Fibroblast of villous mesenchyme (primary cell): ENCODE measurements at places on chromosomes 7 and 10. TPM values are rescaled to one million over a fixed set of nuclear protein-coding genes. Genes with fewer than 3 reads are reported as not detected.

DNA sequence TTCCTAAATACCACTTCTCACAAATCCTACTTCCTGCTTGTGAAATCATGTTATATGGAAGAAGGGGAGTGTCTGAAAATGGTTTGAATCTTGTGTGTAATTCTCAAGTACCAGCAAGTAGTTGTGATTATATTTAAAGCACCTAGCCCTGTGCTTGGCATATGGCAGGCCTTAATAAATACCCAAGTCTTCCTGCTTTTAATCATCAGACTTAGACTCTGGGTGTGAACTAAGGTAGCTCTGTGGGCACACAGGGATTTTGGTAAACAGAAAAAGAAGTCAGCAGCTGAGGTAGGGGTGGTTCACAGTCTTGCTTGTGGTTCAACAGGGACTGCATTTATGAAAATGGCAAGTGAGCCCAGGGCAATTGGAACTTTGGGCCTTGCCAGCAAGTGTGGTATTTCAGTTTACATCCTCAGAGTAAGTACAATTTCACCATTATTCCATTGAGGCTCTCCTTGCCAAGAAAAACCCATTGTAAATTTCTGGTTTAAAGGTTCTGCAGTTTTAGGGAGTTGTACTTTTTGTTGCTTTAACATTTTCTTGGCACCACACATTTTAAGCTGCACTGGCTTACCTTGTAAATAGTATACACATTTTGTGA lies 215.5 kb downstream of the AUTS2 start:
- DNase-seq = no peak

- no peak for DNase-seq
Observed at GRCh38 chr7:63925262-63925625, 73.4 kb upstream of the ZNF722 start.

DNA sequence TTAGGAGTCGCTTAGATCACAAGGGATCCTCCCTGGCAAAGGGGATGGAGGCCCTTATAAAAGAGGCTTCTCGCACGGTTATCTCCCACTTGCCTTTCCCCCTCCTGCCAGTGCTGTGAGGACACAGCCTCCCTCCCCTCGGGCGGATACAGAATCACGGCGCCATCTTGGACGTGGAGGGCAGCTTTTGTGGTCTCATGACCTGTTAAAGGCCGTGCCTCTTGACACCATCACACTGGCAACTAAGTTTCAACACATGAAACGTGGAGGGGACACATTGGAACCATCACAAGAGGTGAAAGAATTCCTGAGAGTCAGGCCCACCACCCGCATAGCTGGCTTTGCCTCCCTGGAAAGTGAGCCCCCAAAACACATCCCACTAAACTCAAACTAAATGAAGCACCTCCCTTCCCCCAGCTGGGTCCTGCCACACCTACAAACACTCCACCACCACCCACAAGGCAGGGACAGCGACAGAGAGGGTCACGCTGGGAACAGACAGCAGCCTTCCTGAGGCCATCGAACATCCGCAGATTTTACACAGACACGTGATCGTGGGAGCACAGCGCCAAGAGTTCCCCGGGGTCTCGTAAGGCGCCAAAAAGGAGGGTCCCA lies 110.6 kb downstream of the TCERG1L start:
- no peak for DNase-seq

DNA sequence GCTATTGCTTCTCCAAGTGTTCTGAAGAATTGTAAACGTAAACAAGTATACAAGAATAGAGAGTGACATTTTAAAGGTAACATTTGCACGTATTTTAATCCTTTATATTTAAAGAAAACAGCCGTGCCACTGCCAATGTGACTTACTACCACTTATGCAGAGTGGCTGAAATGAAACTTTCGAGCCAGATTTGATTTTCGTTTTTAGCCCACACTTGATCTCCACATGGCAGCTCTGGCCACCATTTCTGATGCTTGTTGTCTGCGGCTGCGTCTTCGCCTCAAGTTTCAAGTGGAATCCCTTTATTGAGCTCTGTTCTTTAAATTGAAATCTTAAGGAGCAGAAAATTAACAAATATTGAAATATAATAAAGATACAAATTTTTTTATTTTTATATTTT lies 70.0 kb downstream of the ELAPOR2 start:
- DNase-seq = no peak

Gene CCDC3
- total RNA-seq = 0.43 and 1.3 TPM in 2 replicates

DNA sequence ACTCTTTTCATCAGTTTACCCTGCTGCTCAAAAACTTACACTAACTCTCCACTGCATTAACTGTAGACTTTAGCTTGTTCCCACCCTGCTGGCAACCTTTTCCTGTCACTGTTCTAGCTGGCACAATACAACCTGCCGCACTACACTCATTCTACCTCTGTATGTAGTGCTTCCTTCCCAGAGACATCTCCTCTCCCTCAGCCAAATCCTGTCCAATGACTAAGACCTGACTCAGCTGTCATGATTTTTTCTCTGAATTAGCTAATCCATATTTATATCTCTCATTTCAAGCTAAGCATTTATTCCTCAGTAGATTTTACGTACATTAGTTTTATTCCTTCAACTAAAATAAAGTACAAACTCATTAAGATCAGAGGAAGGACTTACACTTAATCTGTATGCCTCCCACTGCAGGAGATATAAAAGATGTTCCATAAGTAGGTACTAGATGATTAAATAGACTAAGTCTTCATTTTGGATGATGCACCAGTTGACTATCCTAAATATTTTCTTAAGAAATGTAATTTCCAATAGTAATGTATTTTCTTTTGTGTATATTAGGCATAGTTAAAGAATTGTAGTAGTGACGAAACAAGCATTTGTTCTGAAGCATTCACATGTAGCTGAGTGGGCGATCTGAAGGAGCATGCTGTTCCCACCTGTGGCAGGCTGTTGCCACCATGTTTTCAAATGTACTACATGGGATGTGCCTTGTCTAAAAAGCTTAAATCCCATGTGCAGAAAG lies 189.1 kb downstream of the SKAP2 start:
- DNase-seq = no peak

- DNase-seq = no peak
Observed at GRCh38 chr7:98991141-98991540, 112.8 kb downstream of the TRRAP start.

Gene OR2A14
- total RNA-seq = not detected in 2 replicates

Gene KNDC1
- total RNA-seq = 1.9 and 5.6 TPM in 2 replicates

GRCh38 chr10:43809211-43809930 lies 160.7 kb upstream of the ZNF32 start:
- DNase-seq = peak; percentile 93

- DNase-seq = no peak
Observed at GRCh38 chr10:18829259-18829658, 170.0 kb downstream of the ARL5B start.

GRCh38 chr7:55509322-55509721 lies 63.0 kb downstream of the VOPP1 start:
- DNase-seq = peak; percentile 88

GRCh38 chr7:81628951-81629350 lies 140.9 kb downstream of the HGF start:
- no peak for DNase-seq

DNA sequence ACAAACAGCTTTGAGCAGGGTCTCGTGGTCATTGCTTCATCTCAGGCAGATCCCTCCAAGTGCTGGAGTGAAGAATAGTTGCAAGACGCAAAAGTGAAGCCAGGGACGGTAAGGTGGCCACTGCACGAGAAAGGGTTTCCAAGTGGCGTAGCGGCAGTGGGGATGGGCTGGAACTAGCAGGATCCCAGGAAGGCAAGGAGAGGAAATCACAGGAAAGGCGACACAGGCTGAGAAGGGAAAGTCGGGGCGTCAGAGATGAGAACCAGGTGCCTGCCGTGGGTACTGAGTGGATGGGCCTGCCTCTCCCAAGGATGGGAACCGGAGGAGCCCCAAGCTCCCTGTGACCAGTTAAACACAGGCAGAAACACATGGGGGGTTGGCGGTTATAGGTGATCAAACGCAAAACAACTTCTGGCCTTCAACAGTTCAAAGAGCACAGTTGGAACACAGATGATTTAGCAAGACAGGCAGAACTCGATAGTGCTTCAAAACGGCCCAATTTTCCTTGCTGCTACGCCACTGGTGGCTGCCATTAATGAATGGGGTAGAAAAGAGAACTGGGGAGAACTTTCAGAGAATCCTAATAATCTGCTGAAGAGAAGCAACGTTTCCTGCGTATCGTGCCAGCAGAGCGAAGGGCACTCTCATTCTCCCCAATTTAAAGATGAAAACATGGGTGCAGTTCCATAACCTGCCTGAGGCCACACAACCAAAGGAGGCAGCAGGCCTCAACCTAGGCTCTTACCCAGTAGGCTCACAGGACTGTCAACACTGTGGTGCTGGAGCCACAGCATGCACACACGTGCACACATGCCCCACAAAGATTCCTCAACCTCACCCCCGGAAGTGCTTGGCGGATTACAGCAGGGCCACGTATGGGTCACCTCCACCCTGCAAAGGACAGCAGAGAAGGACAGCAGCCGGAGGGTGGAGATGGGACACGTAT lies 61.9 kb downstream of the MAD1L1 start:
- DNase-seq = no peak

- DNase-seq = peak; percentile 2
Observed at GRCh38 chr10:129853562-129853903, 110.5 kb downstream of the EBF3 start.

Gene EFCAB10
- total RNA-seq = under 0.01 TPM in 1 of 2 replicates, not detected in the other

DNA sequence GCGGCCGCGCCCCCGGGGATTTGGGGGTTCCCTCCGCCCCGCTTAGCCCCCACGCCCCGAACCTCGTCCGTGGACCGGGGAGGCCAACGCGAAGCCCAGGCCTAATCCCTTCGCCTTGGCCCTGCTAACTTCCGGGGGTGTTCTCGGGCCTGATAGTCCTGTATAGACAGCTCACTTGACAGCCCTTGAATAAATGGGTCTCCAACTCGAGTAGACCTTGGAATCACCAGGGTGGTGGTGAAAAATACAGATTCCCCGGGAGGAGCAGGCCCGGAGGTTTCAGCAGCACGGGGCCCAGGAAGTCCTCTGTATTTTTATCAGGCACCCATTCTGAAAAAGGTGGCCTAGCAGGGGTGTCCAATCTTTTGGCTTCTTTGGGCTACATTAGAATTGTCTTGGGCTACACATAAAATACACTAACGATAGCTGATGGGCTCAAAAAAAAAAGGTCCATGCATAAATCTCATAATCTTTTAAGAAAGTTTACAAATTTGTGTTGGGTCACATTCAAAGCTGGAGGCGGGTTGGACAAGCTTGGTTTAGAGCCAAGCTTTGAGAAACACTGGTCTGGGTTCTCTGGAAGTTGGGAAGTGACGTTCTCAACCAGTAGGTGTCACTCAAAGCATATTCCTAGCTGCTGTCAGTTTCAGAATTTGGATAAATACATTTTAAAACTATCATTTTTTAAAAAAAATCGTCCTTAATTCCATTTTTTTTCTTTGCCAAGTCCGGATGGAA lies 221.7 kb downstream of the PHTF2 start:
- peak; percentile 78 for DNase-seq

Gene NPFFR1
- not detected in 2 replicates for total RNA-seq

DNA sequence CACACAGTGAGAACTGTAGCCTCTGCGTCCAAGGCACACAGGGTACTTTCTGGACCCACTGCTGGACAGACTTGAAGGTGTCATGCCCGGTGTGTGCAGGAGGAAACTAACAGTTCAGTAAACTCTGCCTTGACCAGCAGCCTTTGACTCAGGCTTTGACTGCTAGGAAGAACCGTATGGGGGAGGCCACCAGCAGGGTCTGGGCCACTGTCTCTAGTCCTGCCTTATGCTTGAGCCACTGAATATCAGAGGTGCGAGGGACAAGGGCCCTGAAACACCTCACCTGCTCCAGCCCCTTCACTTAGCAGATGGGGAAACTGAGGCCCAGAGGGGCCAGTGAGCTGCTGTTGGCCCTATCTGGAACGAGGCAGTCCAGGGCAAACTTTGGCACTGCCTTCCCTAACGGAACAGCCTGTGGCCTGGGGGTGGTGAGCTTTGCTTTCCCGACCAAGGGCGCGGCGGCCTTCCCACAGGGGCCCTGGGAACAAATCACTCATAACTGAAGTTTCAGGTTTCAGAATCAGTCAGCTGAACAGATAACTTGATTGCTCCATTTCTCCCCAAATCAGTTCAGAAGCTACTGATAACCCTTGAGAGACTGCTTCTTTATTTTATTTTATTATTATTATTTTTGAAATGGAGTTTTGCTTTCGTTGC lies 130.0 kb downstream of the FAM53B start:
- no peak for DNase-seq

Gene CCSER2
- 34.8 and 48.4 TPM in 2 replicates for total RNA-seq

DNA sequence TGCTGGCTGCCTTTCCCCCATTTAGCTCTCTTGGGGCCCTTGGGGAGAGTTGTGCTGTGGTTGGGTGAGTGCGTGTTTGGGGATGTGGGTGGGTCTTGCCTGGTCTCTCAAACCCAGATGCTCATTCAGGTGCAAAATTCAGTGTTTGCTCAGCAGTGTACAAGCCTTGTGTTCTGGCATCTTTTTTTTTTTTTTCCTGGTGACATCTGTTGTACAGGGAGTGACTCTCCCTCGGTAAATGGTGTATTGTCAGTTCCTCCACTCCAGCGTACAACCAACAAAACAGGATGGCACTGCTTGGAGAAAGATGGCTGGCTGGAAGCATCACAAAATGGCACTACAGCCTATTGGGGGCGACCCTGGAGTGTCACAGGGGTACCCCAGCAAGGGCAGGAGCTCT lies 75.5 kb downstream of the LRMDA start:
- DNase-seq = no peak

DNA sequence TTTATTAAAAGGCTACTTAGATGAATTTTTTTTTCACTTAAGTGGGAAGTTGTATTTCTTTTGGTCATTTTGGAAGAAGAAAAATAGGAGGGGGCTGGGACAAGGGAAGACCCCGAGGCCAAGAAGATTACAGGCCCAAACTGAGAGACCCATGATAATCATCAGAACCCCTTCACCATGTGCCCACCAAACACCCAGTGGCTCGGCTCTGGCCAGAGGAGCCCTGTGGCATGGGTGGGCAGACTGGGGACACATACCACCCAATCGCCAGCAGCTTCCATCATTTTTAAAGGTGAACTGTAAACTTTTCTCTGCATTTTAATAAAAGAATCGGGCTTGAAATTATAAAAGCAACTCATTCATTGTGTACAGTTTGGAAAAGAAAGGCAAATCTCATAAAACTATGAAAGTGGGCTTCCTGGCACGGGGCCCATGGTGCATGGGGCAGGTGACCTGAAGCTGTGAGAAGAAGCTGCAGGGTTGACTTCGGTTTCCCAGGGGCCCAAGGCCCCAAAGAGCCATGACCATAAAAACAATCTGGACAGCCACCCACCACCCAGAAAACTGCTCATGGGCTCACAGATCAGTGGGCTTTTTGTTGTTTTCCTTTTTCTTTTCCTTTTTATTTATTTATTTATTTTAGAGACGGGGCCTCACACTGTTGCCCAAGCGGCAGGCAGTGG lies 29.4 kb upstream of the RET start:
- DNase-seq = no peak

- DNase-seq = no peak
Observed at GRCh38 chr10:16314259-16314658, 122.6 kb upstream of the PTER start.

- DNase-seq = no peak
Observed at GRCh38 chr10:77799352-77799751, 127.2 kb downstream of the DLG5 start.
